ENCODE measurements at places on chromosomes 16 and 17.

- no peak for DNase-seq
Measured at GRCh38 chr16:15746332-15746731, 96.3 kb downstream of the NDE1 start.

GRCh38 chr16:8569650-8570346 lies 20.5 kb downstream of the TMEM114 start:
- no peak for DNase-seq

DNA sequence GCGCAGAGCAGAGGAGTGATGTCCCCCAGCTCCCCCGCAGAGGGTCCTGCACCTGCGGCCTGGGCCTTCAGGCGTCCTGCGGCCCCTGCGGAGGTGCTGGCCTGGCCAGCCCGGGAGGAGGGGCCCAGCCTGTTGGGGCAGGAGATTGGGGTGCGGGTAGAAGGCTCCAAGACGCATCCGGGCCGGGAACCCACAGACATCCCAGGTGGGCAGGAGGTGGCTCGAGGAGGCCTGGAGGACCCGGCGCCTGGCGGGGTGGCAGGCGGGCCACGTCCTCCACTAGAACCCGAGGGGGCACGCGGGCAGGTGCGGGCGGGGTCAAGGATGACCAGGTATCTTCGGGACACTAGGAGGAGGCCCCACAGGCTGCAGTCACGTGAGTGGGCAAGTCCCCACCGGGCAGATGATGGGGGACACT lies 647 bp upstream of the SECTM1 start:
- no peak for DNase-seq

- DNase-seq: peak; percentile 67
Measured at GRCh38 chr17:46818316-46818928, at the start of gene WNT3. TSS of gene WNT3 (minus strand) at chr17:46818692. CDS start at chr17:46818597, 95 bp downstream.

- no peak for DNase-seq
Measured at GRCh38 chr17:41394254-41394996, 3.0 kb downstream of the KRT31 start.

GRCh38 chr17:57424777-57425188 lies 168.5 kb downstream of the MSI2 start:
- DNase-seq: no peak

DNA sequence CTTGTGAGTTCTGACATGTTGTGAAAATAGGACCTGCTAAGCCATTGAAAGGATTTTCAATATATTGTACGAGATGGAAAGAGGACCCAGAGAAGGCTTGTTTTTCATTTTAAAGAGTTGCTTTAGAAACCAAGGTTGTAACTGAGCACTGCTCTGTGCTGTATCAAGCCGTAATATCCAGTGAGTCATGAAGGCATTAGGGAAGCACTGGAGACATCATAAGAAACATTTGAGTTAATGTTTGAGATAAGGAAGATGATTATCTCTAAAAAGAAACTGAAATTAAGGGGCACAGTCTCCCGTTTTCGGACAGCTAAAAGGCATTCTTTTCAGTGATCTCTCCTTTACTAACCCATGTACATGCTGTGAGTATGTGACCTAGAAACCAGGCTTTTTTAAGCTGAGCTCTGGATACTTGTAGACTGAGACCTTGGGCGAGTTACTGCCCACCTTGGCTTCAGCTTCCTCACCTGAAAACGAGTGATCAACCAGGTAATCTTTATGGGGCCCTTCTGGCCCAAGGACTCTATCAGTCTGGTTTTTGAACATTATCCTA lies 149.2 kb upstream of the TBX2 start:
- no peak for DNase-seq

DNA sequence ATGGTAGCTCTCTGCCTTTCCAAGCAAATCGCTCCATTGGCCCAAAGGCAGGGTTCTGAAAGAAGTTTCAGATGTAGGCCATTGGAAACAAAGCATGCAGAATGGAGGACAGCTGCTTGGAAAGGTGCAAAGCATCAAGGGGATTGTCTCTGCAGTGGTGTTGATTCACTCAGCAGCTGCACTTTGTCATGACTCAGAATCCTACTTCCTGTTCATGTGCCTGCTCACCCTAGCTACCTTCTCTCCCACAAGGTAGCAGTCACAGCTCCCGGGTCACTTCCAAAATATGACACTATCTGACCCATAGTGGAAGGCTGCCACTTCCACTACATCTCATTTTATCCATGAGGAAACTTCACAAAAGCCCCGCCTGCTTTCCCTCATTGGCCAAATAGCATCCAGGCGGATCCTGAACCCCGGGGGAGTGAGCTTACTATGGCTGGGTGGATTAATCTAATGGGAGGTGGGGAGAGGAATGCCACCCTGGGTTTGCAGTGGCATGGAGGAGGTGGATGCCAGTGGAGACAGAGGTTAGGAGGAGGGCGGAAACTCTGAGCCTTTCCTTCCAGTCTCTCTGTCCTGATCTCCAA lies 74.7 kb upstream of the NKD1 start:
- DNase-seq: peak; percentile 12

DNA sequence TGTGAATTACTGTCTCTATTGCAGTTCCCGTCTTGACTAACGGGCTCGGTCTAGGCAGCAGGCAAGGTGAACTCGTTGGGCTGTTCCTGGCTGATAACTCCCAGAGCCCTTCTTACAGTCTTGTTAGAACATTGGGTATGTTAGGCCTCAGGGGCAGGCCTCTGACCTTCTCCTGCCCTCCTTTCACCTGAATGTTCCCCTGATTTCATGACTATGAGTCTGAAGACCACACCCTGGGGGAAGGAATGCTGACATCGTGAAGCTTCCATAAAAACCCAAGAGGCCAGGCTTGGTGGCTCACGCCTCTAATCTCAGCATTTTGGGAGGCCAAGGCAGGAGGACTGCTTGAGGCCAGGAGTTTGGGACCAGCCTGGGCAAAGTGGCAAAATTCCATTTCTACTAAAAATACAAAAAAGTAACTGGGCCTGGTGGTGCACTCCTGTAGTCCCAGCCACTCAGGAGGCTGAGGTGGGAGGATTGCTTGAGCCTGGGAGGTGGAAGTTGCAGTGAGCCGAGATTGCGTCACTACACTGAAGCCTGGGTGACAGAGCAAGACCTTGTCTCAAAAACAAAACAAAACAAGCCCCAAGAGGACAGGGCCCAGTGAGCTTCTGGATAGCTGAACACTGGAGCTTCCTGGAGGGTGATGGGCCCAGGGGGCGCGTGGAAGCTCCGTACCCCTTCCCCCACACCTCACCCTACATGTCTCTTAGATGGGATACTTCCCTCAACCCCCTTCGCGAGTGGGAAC lies 47.8 kb upstream of the FBXO47 start:
- DNase-seq: no peak

- DNase-seq: peak; percentile 30
Measured at GRCh38 chr17:50047488-50048126, 8.3 kb upstream of the ITGA3 start.

- no peak for DNase-seq
Measured at GRCh38 chr16:4572715-4573114, 16.6 kb downstream of the C16orf96 start.

GRCh38 chr17:4584101-4584916 lies at the start of gene SMTNL2:
TSS of gene SMTNL2 (plus strand) at chr17:4584529. CDS start at chr17:4584606, 77 bp downstream.
- DNase-seq: peak; percentile 40

GRCh38 chr17:70829876-70830275 lies 660.5 kb downstream of the KCNJ2 start:
- DNase-seq: no peak

GRCh38 chr16:67120025-67120424 lies 10.3 kb downstream of the PHAF1 start:
- DNase-seq: no peak

All from stimulated activated CD4-positive, alpha-beta T cell treated with anti-CD3 and anti-CD28 coated beads, Interleukin-2, amount 100 ng/mL, for 24 hours (primary cell).